ENCODE measurements at places on chromosomes 4 and X.
A peak's percentile ranks its signal among the peaks of the same experiment; 100 is the strongest.

DNA sequence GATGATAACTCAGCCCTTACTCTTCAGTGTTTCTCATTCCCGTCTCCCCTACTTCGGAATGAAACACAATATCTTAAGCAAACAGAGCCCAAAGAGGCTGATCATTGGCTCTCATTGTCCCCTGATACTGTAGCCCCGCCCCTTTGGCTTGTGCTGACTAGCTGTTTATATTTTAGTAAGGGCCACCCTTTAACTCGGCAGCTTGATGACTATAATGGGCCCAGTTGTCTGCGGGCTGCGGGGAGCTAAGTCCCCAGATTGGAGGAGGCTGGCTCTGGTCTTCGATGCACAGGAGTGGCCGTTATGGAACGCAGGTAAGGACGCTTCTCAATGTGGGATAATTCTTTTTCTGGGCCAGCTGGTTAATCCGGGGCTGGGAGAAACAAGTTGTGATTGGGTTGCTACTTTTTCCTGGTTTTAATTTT is at the start of gene TRIM2:
Gene TRIM2 (plus strand): TSS at position 197 of the 425 bp plus-strand sequence. CDS start 88 bp downstream, at position 285.
- peak; percentile 84 for DNase-seq

GRCh38 chrX:65671286-65671685 is 3.8 kb downstream of the MSN start:
- no peak for DNase-seq

GRCh38 chrX:32894679-32895078 is 316.7 kb downstream of the DMD start:
- no peak for DNase-seq

- DNase-seq: no peak
Observed at GRCh38 chr4:88604978-88605678, 12.8 kb downstream of the HERC3 start.

DNA sequence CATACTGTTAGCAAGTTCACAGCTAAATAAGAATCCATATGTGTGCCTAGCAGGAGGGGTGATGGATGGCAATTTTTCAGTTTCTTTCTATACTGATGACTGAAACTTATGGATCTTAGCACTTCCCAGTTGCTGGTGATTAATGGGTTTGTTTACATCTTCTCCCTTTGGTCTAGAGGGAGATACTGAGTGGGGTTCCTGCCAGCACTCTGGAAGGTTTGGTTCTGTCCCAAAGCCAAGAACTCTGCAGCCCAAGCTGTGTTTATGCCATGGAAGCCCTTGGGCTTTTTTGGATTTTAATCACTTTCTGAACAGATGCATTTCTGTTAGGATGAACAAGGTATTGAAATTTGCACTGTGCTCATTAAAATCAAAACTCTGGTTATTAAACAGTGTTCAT is 43.5 kb downstream of the DDIT4L start:
- DNase-seq: no peak

GRCh38 chrX:18596096-18596495 is 75.8 kb downstream of the RS1 start:
- DNase-seq: no peak

GRCh38 chr4:14615671-14616070 is 386.6 kb upstream of the CPEB2 start:
- no peak for DNase-seq

GRCh38 chr4:7185487-7186030 is 6.8 kb upstream of the SORCS2 start:
- DNase-seq: no peak

- DNase-seq: no peak
Observed at GRCh38 chrX:19063030-19063429, 59.2 kb downstream of the ADGRG2 start.

- no peak for DNase-seq
Observed at GRCh38 chr4:26076000-26076587, 162.1 kb downstream of the SMIM20 start.

DNA sequence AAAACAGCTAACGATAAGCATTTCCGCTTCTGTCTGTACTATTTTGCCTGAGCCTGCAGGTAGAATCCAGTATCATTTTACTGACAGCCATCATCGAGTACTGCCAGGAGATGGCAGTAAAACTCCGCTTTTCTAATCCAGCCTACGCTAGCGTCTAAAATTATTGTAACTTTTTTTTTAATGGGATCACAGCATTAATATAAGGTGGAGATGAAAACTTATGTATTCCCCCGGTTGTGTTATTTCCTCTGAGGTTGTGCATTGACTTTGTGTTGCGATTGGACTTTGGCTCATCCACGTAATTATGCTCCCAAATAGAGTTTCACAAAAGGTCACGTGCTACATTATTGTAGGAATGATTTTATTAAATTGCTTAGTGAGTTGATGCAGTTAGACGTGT is 248.1 kb downstream of the C4orf33 start:
- DNase-seq: peak; percentile 58

DNA sequence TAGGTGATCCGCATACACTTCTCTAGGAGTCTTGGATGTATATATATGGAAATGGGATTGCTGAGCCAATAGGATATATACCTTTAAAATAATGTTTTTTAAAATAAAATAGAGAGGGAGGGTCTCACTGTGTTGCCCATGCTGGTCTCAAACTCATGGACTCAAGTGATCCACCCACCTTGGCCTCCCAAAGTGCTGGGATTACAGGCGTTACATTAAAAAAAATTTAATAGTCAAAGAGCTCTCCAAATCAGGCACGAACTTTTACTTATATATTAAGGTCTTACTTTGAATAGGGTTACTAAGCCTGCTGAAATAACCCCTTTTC is 109.0 kb downstream of the GNL3L start:
- no peak for DNase-seq

DNA sequence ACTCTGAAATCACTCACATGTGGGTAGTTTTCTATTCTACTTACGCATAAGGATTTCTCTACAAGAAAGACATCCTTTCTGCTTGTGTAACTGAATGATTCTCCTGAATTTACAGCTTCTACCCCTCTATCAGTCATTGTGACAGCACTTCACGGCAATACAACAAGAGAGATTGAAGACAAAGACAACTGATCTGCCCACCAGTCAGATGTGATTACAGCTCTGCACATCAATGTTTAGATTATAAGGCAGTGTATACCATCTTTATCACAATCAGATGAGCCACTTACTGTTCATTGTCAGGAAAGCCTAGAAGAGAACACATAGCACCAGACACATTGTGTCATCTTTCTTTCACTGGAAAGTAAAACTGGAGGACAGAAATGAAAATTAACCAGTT is 324.4 kb downstream of the CENPC start:
- DNase-seq: no peak

- DNase-seq: no peak
Observed at GRCh38 chr4:175330236-175330635, 412.1 kb downstream of the ADAM29 start.

DNA sequence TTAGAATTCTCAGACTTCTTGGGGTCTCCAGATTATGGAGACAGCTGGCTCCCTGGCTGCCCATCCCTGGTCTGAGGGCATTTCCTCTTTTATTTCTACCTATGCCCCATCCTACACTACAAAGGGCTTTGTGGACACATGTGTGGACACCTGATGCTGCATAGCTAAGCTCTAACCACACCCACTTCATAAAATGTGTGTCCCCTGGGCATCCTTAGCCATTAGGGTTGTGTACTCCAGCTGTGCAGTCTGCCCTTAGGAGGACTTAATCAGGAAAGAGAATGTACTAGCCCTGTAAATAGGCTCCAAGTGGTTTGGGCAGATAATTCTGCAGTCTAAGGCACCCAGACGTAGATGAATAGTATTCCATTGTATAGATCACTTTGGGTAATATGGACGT is 47.0 kb downstream of the COQ2 start:
- no peak for DNase-seq

GRCh38 chrX:154734061-154734781 is 16.7 kb downstream of the GAB3 start:
- peak; percentile 45 for DNase-seq

- DNase-seq: no peak
Observed at GRCh38 chr4:87103086-87103485, 117.3 kb downstream of the KLHL8 start.

GRCh38 chr4:44228326-44228725 is 220.3 kb downstream of the KCTD8 start:
- no peak for DNase-seq

- DNase-seq: no peak
Observed at GRCh38 chr4:2006367-2006766, 2.4 kb downstream of the NELFA start.

- DNase-seq: peak; percentile 29
Observed at GRCh38 chr4:173360587-173361221, 10.1 kb upstream of the SAP30 start.

- DNase-seq: no peak
Observed at GRCh38 chrX:113818346-113818745, 765.5 kb upstream of the HTR2C start.

DNA sequence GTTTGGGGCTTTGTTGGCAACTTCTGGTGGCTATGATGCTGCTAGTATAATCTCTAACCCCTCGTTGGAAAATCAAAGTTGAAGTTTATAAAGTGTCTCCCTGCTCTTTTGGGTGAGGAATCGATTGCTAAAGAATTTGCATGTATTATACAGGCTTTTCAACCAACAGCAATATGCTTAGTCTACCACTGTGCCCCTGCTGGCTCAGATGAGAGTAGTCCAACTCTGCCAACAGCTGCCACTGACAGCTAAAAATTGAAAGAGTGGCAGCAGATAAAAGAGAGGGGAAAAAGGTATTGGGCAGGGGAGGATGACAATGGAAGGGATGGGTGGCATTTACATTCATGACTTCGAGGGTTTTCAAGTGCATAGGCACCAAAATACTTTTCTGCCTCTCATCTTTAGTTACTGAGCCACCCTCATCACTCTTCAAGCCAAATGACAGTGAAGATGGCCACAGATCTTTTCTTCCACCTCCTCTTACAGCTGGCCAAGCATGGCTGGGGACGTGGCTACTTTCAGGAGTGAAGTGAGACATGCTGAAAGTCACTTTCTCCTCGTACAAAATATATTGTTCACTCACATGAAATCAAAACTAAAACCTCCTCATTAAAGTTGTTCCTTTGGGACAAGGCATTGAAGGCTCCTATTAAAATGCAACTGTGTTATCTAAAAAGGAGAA is 2.7 kb upstream of the GRIA3 start:
- DNase-seq: no peak

DNA sequence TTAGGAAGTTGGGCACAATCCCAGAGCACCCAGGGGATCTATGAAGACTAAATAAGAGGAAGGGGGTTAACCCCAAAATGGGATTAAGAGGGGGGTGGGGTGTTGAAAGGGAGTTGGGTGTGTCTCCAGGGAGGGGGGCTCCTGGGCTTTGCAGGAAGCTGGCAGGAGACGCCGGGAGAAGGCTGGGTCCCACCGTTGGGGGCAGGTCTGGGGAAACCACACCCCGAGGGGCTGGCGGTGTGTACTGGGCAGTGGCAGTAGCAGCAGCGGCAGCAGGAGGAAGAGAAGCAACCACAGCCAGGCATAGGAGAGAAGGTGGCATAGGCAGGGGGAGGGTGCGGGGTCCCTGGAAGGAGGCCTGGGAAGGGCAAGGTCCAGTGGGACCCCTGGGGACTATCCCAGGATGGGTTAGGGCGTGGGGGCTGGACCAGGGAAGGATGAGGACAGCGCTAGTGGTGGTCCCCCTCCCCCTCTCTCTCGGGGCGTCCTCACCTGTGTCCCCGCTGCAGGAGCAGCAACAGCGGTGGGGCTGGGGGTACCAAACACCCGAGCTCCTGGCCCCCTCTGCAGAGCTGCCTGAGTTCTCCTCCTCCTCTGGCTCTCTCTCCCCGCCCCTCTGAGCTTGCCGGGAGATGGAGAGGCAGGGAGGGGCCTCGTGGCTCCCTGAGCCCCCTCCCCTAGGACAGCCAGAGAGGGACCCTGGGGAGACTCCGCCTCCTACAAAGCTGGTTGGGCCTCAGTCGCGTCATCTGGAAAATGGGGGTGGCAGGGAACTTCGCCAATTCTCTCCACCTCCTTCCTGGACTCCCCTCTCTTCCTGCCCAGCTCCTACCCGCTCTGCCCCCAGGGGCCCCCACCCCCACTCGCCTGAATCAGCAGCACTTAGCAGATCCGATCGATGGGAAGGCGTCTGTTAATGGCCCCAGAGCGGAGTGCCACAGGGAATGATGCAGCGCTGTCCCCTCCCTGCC is at the start of gene KCND1:
Gene KCND1 (minus strand): TSS at position 596 of the 971 bp plus-strand sequence. CDS start 1,573 bp downstream, outside the sequence.
- no peak for DNase-seq

GRCh38 chrX:153662266-153662665 is 11.3 kb downstream of the PNCK start:
- DNase-seq: no peak

DNA sequence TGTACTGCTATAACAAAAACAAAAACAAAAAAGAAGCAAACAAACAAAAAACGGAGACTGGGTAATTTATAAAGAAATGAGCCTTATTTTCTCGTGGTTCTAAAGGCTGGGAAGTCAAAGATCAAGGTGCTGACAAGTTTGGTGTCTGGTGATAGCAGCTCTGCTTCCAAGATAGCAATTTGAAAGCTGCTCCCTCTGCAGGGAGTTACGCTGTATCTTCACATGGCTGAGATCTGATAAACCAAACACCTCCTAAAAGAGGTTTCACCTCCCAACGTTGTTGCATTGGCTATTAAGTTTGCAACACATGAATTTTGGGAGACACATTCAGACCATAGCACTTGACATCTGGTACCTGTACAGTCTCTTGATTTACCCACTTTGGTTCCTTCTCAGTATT is 854.2 kb downstream of the CENPC start:
- no peak for DNase-seq

- DNase-seq: peak; percentile 46
Observed at GRCh38 chrX:50747471-50747900, 66.5 kb downstream of the SHROOM4 start.

GRCh38 chr4:86249074-86249473 is 110.8 kb downstream of the MAPK10 start:
- DNase-seq: no peak

DNA sequence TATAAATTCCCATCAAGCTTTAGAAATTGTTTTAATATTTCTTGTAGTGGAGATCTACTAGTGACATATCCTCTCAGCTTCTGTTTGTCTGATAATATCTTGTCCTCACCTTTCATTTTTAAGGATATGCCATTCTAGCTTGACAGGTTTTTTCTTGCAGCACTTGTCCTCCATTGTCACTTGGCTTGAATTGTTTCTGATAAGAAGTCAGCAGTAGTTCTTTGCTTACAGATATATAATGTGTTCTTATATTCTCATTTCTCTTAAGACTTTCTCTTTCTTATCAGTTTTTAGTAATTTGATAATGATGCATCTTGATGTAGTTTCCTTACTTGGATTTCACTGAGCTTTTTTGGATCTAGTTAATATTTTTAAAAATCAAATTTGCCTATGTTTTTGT is 120.6 kb upstream of the NUDT6 start:
- no peak for DNase-seq

GRCh38 chr4:25160714-25161592 is 704 bp upstream of the SEPSECS start:
- peak; percentile 13 for DNase-seq

- no peak for DNase-seq
Observed at GRCh38 chr4:2389691-2390090, 28.8 kb downstream of the ZFYVE28 start.

GRCh38 chr4:47915378-47915777 is 995 bp upstream of the NFXL1 start:
- DNase-seq: no peak

- DNase-seq: no peak
Observed at GRCh38 chr4:72987741-72988729, 81.5 kb downstream of the COX18 start.
